ENCODE measurements at places on chromosomes 5 and 9.

GRCh38 chr5:26807231-26808199 is 230.9 kb downstream of the CDH9 start:
- no peak for DNase-seq

GRCh38 chr5:127599847-127600246 is 49.0 kb upstream of the CTXN3 start:
- DNase-seq = no peak

DNA sequence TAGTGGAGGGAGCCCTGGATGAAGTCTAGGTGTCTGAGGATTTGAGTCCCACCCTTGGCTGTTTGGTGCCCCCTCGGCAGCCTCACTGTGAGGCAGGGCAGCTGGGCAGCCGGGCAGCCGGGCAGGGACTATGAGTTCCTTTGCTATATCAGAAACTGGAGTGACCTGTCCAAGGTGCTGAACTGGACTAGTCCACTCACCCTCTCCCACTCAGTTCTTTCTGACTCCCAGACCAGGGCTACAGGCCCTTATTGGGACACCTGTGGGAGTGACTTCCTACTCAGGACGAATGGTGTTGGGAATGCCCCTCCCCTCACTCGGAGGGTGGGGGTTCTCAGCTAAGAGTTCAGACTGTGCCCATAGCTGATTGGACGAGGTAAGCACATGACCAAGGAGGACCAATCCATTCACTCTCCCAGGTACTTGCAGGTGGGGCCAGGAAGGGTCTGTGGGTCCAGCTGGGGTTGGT is 34.1 kb upstream of the RAPGEF1 start:
- DNase-seq = no peak

GRCh38 chr5:75265731-75266130 is 29.1 kb upstream of the ANKRD31 start:
- DNase-seq = no peak

DNA sequence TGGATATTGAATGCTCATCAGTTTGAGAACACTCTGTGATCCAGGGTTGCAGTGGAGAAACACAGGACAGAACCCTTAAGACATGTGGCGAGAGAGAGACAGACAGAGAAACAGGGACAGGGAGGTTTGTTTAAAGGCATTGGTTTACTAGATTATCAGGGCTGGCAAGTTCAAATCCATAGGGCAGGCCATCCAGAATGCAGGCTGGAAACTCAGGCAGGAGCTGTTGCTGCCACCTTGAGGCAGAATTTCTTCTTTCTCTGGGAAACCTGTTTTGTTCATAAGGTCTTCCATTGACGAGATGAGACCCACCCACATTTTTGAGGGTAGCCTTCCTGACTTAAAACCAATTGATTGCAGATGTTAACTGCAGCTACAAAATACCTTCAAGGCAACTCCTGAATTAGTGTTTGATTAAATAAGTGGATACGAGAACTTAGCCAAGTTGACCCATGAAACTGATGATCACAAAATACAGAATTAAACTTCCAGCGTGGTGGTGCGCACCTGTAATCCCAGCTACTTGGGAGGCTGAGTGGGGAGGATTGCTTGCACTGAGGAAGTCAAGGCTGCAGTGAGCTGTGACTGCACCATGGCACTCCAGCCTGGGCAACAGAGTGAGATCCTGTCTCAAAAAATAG is 55.9 kb downstream of the NSUN2 start:
- peak; percentile 9 for DNase-seq

DNA sequence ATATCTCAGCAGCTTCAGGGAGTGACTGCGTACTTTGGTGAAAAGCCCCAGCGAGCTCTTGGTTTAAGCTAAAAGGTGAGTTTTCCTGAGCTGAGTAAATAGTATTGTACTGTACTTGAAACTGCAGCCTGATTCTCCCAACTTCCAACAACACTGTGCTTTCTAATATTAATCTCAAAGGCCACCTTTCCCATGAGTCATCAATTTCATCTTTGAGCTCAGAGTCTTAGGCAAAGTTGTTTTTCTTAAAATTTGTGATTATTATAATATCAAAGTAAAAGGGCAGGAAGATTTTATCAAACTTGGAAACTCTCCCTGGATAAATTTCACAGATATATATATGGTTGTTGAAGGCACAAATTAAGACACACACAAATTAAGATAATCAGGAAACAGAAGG is 51.0 kb downstream of the TRPC7 start:
- DNase-seq = no peak

- no peak for DNase-seq
Measured at GRCh38 chr9:82406456-82407085, 418.0 kb downstream of the SPATA31D1 start.

DNA sequence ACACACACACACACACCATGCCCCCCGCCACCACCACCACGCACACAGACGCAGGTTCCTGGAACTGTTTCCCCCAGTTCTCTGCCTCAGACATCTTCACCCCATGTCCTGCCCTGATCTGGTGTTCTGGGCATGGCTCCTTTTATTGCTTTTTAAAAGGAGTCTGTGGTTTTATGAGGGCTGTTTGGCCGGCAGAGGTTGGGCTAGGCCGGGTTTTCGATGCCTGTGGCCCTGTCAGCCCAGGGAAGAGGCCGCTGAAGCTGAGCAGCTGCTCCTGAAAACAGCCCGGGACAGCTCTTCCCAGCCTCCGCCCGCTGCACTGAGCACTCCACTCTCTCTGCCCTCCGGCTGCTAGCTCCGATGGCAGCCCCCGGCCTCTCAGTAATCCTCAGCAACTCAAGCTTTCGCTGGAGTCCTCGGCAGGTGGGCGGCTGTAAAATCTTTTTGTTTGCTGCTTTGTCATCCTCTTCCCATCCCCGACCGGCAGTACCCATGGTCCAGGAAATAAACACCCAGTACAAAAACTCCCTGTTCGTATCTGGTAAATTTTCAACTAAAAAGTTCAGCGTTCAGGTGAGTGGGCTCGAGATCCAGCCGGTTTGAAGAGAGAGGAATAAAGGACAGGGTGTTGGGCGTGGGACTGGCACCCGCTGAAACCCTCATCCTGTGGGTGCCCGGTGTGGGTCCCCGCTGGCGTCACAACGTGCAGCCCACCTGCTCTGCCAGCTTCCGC is 103.0 kb upstream of the ERCC6L2 start:
- no peak for DNase-seq

DNA sequence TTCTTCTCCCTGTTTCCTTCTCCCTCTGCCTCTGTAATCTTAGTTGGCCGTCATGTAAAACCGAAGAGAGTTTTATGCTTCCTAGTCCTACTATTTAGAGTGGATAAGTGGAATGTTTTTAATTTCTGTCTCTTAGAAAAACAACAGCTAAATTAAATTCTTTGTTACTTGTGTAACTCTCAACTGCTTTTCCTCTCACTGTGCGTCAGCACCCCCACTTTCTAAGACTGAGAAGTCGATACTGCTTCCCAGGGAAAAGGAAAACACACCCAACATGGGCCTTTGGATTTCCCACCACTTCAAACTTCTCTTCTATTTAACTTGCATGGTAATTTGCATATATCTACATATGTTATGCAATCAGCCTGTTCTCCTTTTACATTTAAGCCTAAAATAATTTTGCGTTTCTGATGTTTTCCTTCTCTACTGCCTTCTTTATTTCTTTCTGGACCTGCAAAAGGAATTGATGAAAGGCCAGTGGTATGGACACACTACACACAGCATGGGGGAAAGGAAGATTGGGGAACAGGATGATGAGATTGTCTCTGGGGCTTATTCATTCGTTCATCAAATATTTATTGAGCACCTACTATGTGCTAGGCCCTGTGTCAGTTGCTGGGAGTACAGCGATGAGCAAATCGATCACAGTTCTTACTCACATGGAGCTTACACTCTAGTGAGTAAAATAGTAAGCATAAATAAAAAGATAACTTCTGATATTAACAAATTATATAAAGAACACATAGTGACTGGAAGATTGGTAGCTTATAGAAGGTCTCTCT is 52.5 kb upstream of the CTNNA1 start:
- DNase-seq = no peak

DNA sequence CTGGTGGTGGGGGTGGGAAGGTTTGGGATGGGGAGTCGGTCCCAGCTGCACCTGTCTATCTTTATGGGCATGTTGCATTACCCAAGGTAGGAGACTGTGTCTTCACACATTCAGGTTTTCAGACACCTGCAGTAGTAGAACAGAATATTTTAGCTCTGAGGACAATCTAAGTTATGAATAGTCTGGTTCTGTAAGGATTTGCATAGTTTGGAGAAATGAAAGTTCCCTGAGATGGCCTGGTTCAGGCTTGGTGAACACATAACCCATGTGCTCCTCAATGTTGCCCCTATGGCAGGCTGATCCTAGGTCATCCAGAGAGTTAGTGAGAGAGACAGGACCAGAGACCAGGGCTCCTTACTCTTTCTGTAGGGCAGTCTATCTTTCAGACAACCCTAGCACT is 20.7 kb downstream of the TNFSF8 start:
- DNase-seq = no peak

DNA sequence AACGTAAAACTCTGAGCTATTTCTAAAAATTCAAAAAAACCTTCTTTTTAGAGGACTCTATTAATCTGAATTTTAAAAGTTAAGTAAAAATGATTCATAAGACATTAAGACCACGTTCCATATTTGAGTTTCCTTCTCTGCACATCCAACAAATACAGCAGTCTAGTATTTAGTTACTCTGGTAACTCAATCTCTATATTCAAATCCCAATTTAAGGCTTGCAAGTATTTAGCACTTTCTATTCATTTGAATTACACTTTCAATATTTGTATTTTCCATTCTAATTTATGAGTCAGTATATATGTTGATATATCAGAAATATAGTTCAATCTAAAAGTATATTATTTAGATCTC is 17.7 kb downstream of the RFX3 start:
- DNase-seq = no peak

- DNase-seq = no peak
Measured at GRCh38 chr9:95311961-95312360, 5.5 kb downstream of the FANCC start.

- DNase-seq = no peak
Measured at GRCh38 chr9:114486205-114486963, 18.9 kb downstream of the WHRN start.

All from T-helper 1 cell (primary cell).